ENCODE measurements at places on chromosomes 3 and 15.

GRCh38 chr15:62834686-62835329, 207.7 kb upstream of the TPM1 start:
- DNase-seq = no peak

- no peak for DNase-seq
Observed at GRCh38 chr3:150328654-150329040, 79.5 kb upstream of the TSC22D2 start.

- no peak for DNase-seq
Observed at GRCh38 chr3:87634426-87634825, 358.0 kb upstream of the POU1F1 start.

GRCh38 chr3:148923592-148923991, 58.5 kb downstream of the CPA3 start:
- DNase-seq = no peak

DNA sequence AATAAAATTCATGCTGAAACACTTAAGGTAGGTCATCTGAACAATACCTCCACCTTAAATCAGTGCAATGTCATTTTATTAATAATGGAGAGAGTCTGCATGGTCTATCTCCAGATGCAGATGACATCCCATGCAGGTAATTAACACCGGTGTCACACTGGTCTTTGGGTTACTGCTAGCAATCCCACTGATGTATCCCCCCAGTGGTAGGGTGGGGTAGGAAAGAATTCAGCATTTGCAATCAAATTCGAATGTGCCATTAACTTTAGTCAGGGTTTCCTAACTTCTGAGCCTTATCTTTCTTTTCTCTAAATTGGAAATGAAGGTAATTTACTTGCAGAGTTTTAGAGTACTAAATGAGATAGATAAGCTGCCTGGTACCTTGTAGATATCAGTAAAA, 44.4 kb downstream of the KIF15 start:
- DNase-seq = no peak

DNA sequence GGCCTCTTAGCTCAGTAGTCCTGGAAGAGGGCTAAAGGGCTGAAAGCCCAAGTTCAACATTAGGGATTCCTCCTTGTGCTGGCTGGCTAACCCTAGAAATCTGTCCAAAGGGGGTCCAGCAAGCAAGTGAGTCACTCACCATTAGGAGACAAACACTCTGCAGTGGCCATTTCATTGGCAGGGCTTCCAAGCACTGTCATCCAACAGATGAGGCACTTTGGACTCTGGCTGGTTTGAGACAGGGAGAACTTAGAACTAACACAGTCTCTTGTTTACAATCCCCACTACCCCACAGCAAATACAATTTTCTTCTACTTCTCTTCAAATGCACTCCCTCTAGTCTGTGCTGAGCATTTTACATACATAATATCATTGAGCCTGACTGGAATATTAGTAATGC, 10.1 kb upstream of the WNT5A start:
- DNase-seq = no peak

DNA sequence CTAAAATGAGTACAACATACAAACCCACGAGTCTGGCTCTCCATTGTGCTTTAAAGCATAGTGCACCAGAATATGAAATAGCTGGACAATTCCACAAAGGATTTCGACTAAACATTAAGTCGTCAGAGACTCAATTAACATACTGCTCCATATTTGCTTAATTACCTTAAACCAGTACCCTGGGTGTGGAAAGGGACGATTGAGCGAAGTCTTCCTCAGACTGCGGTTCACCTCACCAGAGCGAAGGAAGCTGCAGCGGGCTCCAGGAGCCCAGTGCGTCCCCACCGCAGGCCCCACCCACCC, 218 bp upstream of the TRPC1 start:
- DNase-seq = no peak

DNA sequence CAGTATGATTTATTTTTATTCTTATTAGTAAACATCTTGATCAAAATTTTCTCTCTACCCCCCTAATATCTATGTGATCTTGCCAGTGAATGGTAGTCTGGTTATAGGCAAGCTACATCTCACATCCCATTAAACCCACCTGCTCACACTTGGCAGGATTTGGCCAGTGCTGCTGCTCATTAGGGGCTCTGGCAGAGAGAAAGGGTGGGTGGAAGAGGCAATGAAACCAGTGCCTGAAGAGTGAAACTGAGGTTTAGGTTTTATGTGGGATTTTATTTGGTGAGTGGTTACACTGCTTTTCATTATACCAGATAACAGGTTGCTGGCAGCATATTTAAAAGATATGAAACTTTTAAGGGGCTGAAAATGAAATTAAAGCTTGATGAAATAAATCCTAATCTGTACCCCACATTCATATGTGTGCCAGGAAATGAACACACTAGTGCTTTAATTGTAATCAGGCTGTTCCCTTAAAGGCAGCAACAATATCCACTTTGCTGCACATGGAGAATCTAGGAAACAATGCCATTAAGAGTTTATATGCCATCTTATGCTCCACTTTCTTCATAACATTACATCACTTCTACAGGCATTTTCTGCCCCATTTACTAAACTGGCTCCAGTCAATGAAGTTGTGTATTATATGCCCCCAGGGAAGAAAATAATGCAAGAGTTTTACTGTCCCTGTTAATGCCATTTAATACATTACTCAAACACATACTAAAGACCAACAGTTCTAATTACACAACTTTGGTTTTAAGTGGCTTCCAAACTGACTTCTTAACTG, 688.7 kb downstream of the MECOM start:
- DNase-seq = no peak

DNA sequence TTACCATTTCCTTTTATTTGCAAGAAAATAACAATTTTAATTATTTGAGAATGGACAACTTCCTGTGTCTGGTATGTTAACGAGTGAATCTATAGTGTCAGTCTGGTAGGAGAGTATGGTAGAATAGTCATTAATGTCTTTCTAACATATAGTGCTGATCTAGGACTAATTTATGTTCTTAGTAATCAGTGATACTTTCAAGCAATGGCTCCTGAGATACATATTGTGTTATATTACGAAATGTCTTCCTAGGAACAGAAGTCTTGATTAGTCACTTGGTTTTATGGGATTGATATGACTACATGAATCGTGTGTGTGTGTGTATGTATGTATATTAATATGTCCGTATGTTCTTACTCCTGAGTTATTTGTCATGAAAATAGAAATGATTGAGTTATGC, 66.6 kb upstream of the PAQR5 start:
- no peak for DNase-seq

DNA sequence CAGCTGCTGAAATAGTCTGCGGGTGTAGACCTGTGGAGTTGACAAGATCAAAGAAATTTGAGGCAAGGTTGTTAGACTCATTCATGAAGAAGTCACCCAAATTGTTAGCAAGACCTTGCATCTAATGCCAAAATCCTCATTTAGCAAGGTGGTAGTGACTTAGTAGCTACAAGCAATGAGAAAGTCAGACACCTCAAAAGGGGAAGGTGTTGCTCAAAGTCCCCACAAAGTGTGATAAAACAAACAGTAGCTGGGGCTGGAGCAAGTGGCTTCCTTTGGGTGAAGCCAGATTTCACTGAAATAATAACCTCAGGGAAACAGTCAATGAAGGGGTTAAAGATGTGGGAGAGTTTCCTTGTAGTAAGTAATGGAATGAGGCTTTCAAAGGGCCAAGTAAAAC, 44.9 kb downstream of the CD86 start:
- no peak for DNase-seq

GRCh38 chr3:88703501-88704059, 403.8 kb upstream of the EPHA3 start:
- no peak for DNase-seq

- DNase-seq = no peak
Observed at GRCh38 chr3:37712918-37713817, 148.5 kb upstream of the CTDSPL start.

GRCh38 chr3:117547956-117548550, 838.5 kb downstream of the TUSC7 start:
- DNase-seq = no peak

DNA sequence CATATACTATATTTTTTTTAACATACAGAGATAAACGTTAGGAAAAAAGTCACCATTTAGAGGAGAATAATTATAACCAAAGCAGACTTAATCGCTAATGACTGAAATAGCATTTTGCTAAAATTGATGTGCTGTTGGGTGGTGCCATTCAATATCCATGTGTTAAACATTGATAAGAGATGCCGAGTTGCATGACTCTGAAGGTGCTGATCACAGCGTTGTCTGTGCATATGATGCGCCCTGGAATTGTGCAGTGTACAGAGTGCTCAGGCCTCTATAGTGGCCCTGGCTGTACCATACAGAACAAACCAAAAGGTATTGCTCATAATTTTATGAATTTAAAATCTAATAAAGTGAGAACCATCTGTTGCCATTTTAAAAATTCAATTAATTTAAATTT, 168.3 kb downstream of the MEIS2 start:
- no peak for DNase-seq

GRCh38 chr3:126524429-126524988, 554 bp downstream of the CHST13 start:
- no peak for DNase-seq

GRCh38 chr15:85314146-85314545, 66.3 kb upstream of the AKAP13 start:
- DNase-seq = no peak

GRCh38 chr15:78429477-78429876, 8.5 kb upstream of the IREB2 start:
- DNase-seq = no peak

GRCh38 chr15:83928392-83928734, 274.4 kb downstream of the ADAMTSL3 start:
- DNase-seq = no peak

GRCh38 chr15:27427276-27427675, 456.3 kb downstream of the GABRG3 start:
- no peak for DNase-seq

DNA sequence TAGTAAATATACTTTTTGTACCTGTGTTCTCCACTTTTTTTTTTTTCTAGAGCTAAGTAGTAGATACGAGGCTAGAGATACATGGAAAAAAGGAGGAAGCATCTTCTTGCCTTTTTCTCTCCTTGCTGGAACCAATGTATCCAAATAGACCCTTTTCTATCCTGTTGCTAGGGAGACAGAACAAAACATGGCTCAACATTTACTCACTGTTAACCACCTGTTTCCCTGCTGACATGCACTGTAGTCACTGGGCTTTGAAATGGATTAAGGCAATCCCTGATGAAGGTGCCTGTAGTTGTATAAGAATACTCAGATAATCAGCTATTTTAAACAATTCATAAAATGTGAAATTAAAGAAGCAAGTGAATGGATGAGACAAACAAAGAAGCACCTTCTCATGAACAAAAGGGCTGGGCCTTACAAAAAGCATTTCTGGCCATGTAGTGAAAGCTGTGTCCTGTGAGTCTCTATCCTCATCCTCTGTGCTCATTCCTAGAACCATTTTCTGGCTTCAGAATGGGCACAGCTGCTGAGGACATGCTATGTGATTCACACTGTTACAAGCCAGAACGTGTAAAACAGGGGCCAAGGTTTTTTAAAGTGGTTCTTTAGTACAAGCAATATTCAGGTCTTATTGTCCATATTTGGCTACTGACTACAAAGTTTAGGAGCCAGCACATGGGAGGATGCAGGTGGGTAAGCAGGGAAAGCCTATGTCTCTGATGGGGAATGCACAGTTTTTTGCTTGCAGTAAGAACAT, 100.4 kb upstream of the NDN start:
- no peak for DNase-seq

DNA sequence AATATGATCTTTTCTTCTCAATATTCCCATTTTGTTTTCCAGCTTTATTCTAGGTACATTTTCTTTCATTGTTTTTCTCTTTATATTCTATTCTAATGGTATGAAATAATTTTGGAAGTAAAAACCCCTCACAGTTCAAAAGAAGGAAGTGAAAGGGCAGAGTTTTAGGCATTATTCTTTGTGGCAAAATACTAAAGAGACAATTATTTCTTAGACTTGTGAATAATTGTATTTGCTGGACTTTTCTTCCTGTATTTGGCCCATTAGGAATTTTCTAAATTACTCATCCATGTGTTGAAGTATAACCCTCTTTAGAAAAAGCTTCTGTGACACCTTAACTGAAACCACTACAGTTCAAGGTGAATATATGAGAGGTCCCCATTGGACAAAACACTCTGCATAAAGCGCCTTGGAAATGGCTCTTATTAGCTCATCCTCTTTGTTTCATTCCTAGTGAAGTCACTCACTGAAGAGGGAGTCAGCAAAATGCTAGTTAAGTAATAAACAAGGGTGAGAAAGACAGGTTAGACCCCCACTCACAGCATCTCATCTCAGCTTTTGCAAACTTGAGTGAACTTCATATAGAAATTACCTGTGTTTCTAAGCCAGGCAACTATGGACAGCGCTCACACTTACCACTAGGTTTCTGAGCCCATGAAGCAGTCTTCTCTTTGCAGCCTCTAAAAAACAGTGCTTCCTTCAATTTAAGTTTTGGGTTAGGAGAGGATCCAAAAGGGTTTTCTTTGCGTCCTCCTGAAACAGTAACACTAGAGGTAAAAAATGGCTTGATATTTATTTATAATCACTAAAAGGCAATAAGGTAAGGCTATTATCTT, 327.5 kb downstream of the ARPP21 start:
- DNase-seq = no peak

GRCh38 chr3:54223063-54223462, 100.7 kb downstream of the CACNA2D3 start:
- no peak for DNase-seq

- DNase-seq = no peak
Observed at GRCh38 chr3:17678116-17678741, 64.2 kb downstream of the TBC1D5 start.

- DNase-seq = no peak
Observed at GRCh38 chr3:119538772-119539171, 20.6 kb downstream of the CD80 start.

GRCh38 chr3:19364148-19364547, 215.8 kb downstream of the KCNH8 start:
- DNase-seq = no peak

- no peak for DNase-seq
Observed at GRCh38 chr3:19931180-19931692, 2.8 kb downstream of the EFHB start.

- DNase-seq = no peak
Observed at GRCh38 chr15:62326460-62327011, 161.5 kb upstream of the C2CD4B start.

GRCh38 chr3:187181454-187182170, 15.7 kb upstream of the RTP1 start:
- no peak for DNase-seq

- no peak for DNase-seq
Observed at GRCh38 chr3:2851361-2851760, 258.8 kb downstream of the IL5RA start.

GRCh38 chr15:41494190-41494921, 682 bp downstream of the ITPKA start:
- DNase-seq = no peak

DNA sequence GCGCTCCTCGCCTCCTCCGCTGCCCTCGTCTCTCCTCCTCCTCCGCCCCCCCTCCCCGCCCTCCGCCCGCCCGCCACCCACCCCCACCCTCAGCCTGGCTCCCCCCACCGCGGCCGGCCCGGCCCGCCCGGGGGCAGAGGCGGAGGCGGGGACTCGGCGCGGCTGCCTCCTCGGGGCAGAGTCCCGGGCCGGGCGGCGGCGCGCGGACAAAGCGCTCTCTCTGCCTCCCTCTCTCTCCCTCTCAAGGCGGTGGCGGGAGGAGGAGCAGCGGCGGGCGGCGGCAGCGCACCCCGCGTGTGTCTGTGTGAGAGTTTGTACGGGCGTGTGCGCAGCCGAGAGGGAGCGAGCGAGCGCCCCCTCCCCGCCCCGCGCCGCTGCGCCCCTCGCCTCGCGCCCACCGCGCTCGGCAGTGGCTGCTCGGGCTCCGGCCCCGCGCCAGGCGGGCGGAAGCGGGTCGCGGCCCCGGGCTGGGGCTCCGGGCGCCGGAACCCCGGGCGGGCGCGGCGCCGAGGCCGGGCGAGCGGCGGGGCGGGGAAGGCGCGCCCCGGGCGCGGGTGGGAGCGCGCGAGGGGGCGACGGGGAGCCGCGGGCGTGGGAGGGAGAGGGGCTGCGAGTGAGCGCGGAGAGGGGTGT, at the start of gene IGF2BP2:
IGF2BP2 (minus strand) TSS at position 37 of the 633 bp plus-strand sequence. CDS start 82 bp downstream, outside the sequence.
- DNase-seq = peak; percentile 19

Measured in activated effector memory CD4-positive, alpha-beta T cell treated with Interleukin-2 at 50 U/mL for 16 hours (primary cell).